ENCODE measurements at places on chromosomes 5 and 9.

GRCh38 chr5:539469-540070, 15.3 kb upstream of the SLC9A3 start:
- no peak for DNase-seq

GRCh38 chr9:127396253-127396807, 639 bp upstream of the SLC2A8 start:
- DNase-seq = no peak

GRCh38 chr9:134690946-134691694, 49.5 kb downstream of the COL5A1 start:
- DNase-seq = no peak

DNA sequence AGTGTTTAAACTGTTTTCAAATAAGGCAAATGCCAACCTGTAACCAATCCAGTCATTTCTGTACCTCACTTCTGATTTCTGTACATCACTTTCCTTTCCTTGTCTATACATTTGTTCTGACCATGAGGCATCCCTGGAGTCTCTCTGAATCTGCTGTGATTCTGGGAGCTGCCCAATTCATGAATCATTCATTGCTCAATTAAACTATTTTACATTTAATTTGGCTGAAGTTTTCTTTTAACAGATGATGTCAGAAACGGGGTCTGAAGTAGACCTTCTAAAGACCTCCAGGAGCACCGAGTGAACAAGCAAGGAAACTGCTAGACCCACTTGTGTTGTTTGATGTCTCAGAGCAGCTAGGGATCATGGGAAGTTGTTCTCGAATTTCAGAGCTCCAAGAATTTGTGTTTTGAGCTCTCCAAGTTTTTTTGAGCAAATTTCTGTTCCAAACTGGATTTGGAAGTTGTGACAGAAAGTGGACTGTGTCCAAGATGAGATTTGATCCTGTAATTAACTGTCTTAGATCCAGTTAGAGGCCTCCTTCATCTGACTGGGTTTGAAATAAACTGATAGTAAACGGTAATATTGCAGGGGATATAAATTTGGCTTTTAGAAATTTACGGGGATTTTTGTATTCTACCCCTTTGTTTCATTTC, 490.8 kb upstream of the ST8SIA4 start:
- no peak for DNase-seq

- DNase-seq = no peak
Measured at GRCh38 chr9:124182741-124183140, 75.0 kb upstream of the NEK6 start.

DNA sequence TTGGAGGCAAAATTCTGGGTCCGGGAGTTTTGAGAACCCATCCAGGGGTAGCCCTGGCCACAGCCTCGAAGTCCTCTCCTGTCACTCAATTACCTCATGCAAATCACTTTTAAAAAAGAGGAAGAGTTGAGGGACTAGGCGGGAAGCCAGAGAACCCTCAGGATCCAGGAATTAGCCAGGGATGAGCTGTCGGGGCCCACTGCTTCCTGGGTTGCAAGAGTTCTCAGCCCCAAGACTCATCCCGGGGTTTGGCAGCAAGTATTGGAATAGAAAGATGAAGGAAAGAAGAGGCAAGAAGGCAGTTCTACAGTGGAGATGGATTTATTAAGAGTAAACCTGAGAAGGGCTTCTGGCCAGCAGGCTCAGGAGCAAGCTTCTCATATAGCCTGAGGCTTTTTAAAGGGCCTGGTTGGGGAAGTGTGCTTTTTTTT, 25.6 kb downstream of the C9orf50 start:
- DNase-seq = no peak

GRCh38 chr5:134444941-134445471, 33.3 kb upstream of the CDKN2AIPNL start:
- no peak for DNase-seq

- DNase-seq = no peak
Measured at GRCh38 chr5:133367984-133368383, 244.4 kb downstream of the FSTL4 start.

DNA sequence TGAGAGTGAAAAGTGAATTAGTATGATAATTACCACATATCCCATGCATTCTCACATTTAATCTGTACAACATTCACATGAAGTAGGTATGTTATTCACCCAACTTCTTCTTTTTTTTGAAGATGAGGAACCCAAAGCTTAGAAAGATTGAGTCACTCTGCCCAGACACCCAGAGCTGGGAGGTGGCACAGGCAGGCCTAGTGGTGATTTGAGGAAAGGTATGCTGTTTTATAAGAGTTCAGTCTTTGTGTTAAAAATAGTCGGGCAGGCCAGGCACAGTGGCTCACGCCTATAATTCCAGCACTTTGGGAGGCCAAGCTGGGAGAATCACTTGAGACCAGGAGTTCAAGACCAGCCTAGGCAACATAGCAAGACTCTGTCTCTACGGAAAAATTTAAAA, 285.3 kb downstream of the NR3C1 start:
- DNase-seq = peak; percentile 77

DNA sequence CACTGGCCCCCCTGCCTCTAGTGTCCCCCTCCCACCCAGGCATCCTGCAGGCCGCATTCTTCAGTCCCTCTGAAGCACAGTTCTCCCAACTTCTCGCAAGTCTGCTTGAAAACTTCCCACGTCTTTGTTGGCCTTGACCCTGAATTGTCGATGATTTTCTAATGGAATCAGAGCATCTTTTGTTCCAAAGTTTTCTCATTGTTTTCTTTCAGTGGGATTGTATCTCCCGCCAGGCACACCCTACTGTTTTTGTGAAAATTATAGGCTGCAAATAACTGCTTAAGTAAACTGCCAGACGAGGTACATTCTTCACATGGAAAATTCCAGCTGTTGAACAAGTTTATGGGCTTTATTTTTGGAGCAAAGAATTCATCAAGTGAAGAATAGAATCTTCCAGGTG, 122.6 kb upstream of the SLC25A48 start:
- DNase-seq = no peak

DNA sequence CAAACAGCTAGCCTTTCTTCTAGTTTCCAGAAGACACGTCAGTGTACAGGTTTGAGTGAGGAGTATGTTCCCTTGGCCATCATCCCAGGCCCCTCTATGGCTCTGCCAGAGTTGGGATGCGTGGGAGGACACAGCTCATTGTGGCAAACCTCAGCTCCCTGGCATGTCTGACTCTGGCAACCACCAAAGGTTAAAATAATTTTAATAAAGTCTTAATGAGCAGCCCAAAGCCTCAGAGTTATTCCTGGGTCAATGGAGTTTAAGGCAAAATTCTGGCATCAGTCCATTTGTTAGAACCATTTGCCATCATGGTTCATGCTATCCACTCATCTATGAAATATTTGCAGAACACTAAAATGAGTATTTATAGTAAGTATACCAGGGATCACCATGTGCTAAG, 79.8 kb upstream of the PAPPA start:
- DNase-seq = no peak

- DNase-seq = no peak
Measured at GRCh38 chr9:80701061-80701460, 988.3 kb downstream of the TLE1 start.

GRCh38 chr5:177300236-177300880, 3.2 kb downstream of the RAB24 start:
- DNase-seq = peak; percentile 94

- DNase-seq = peak; percentile 31
Measured at GRCh38 chr9:37410969-37411785, 11.3 kb upstream of the GRHPR start.

- DNase-seq = peak; percentile 52
Measured at GRCh38 chr5:43609752-43610151, 6.8 kb downstream of the NNT start.

Data from hematopoietic multipotent progenitor cell treated with erythropoietin and hydrocortisone succinate and interleukin-3 and kit ligand, for 4 days (in vitro differentiated cells).